NCI-H2107 (cell line): ENCODE measurements at places on chromosomes 6 and 20.

DNA sequence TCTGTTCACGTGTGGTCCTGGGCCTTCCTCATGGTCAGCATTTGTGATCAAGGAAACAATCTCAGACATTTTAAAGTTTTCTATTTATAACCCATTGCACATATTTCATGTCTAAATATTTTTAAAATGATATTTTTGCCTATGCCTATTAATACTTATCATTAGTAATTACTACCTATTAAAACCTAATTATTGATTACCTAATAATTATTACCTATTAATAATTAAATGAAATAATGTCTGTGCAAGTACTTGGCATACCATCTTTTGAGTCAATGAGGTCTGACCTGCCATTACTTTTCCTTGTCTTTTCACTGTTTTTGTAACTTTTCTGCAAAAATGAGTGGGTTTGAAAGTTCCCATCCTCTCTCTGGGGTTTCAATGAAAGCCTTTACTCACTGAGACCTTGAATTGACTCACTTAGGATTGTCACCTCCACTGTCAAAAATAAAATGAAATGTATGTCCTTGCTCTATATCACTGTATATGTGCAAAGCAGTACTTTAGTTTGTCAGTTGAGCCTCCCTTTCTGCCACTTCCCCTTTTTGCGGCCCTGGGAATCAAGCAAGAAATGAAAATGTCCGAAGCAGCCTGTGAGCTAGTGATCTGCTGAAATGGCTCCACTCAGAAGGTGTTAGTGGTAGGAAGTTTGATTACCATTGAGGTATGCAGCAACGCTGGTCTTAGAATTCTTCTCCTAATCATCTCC lies 87.8 kb downstream of the L3MBTL3 start:
- DNase-seq = no peak

DNA sequence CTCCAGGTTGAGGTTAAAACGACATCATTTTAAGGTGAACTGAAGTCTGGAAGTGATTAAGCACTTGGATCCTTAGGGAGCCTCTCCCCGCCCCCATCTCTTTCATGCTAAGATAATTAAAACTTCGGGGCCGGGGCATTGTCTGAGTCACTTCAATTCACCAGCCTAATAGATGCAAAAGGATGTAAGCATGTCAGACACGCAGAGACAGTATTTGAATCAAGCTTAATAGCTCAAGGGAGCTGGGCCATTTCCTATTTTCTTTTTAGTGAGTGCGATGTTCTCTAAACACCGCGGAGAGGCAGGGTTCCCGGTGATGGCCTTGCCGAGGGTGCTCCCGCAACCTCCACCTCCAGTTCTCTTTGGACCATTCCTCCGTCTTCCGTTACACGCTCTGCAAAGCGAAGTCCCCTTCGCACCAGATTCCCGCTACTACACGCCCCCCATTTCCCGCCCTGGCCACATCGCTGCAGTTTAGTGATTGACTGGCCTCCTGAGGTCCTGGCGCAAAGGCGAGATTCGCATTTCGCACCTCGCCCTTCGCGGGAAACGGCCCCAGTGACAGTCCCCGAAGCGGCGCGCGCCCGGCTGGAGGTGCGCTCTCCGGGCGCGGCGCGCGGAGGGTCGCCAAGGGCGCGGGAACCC lies 516 bp upstream of the IRF4 start:
- DNase-seq = no peak

GRCh38 chr20:19937651-19938420 lies 79.3 kb upstream of the NAA20 start:
- no peak for DNase-seq

DNA sequence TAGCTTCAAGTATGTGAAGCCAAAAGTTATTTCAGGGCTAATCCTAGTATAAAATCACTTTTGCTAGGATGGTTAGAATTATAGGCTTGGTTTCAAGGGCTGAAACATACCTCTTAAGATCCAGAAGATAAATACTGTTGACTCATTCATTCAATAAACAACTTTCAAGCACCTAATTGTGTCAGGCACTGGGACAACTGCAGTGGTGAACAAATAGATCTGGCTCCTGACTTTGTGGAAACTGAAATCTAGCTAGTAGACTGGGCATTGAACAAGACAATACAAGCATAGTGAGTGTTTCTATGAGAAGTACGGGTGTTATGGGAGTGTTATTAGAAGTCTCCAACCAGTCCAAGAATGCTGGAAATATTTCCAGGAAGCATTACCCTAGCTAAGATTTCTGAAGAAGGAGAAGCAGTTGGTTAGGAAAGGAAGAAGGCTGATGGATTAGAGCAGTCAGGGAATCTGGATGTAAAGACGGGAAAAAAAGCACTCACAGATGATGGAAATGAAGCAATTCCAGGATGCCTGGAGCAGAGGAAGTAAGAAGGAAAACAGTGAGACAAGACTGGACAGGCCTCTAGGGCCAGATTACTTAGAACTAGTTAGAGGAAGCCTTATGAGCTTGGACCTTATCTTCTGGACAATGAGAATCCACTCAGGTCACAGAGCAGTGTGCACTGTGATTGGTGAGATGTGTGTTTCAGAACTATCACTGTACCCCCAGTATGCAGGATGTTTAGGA lies 132.6 kb upstream of the RAB32 start:
- no peak for DNase-seq

DNA sequence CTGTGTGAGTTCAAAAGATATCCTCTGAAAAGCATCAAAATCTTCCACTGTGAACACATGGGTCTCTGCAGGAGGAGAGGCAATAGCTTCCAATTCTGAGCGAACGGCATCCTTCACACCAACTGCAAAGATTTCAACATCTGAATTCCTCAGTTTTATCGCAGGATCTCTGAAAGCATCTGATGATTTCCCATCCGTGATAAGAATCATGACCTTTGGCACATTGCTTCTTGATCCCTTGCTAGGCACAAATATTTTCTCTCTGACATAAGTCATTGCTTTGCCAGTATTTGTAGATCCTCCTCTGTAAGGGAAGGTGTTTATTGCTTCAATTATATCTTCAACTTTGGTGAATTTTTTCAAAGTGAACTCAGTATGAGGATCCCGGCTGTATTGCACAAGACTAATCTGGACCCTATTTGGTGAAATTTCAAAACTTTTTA lies 22.7 kb downstream of the COL12A1 start:
- DNase-seq = no peak

DNA sequence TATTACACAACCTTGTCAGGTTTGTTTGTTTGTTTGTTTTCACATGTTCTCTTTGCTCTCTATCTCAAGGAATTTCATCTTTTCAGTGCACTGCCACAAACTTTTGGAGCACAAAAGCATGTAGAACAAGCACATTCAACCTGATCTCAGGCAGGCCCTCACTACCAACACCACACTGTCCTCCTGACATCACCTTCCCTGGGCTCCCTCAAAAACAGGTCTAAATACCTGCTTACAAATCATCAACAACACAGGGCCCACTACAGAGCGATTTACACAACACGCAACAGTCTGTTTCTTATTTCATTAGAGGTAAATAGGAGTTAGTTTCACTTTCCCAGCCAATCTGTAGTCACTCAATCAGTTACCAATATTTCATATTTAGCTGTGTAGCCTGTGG lies 241.4 kb downstream of the EPHA7 start:
- no peak for DNase-seq

DNA sequence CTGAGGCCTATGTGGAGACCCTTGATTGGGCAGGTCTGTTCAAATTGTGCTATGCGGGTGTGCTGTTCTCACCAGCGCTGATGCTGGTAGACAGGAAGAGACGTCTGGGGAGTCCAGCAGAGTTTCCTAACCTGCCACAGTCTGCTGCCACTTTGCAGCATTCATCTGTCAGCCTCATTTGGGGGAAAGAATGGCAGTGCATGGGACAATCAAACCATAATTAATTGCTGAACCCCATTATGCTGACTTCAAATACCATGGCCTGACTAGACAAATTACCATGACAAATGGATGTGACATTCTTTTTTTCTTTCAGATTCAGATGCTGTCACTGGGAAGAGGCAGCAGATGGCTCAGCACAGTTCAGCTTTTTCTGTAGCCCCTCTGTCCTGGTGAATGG lies 171.4 kb upstream of the SYNDIG1 start:
- DNase-seq = no peak

DNA sequence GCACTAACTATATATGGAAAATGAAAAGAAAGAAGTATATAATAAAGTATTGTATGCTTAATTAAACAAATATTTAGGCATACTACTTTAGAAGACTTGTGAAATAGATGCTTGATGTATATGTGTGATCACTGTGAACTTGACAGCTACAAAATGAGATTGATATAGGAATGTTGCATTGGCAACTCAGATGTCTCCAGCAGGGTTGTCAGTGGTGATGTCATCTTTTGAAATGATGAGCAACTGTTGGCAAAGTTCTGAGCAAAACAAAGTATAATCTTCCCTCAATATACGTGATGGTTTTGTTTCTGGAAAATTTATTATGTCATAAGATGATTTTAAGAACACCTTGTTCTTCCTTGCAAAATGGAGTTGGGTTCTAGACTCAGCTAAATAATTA lies 133.8 kb downstream of the ARID1B start:
- no peak for DNase-seq

DNA sequence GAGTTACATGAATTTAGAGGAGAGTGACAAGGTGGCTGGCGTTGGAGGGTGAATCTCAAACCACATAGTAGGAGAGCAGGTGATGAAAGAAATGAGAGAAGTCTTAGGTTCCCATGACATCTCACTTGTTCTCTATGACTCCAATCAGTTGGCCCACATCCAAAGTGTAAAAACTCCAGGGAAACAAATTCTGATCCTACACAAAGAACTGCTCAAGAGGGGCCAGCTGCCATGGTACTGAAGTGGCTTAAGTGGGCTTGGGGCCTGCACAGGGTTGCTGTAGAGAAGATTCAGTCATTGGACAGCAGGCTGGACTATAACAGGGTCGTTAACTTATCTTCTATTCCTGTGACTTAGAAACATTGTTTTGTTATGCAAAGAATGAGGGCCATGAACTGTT lies 7.6 kb upstream of the ADGRF4 start:
- no peak for DNase-seq

DNA sequence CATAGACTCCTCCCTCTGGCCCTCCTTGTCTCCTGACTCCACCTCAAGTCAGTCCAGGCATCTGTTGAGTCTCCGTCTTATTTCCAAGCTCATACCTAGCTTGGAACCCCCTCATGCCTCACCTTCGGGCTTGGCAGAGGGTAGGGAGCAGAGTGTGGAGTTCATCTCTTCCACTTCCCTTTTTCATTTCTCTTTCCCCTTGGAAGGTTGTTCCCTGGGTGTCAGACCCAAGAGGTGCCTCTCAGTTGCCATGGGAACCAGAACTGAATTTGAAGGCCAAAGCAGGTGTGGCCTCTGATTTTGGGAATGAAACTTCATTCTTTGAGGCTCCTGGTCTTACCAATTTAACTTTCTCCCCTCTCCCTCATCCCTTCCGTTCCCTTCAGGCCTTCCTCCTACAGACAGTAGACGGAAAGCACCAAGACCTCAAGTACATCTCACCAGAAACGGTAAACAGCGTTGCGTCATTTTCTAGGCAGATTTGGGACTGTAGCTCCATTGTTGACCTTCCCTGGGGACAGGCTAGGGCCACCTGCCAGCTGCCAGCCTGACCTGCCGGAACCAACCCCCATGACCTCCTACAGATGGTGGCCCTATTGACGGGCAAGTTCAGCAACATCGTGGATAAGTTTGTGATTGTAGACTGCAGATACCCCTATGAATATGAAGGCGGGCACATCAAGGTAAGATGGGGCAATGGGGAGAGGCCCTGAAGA lies 6.6 kb downstream of the CDC25B start:
- DNase-seq = no peak

DNA sequence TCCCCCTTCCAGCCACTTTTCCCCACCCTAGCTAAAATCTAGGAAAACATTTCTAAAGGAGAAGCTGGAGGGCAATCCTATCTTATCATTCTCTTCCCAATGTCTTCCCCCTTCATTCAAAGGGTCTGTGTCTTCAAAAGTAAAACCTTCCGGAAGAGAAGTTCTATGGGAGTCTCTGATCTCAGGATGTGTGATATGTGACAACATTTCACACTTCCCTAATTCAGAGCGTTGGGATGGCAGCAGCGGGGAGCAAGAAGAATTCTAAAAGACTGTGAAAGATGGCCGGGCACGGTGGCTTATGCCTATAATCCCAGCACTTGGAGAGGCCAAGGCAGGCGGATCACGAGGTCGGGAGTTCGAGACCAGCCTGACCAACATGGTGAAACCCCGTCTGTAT lies 65.4 kb upstream of the AKIRIN2 start:
- DNase-seq = no peak

GRCh38 chr6:67411036-67411435 lies 1224.0 kb upstream of the ADGRB3 start:
- no peak for DNase-seq

GRCh38 chr6:13412639-13413465 lies 74.5 kb downstream of the GFOD1 start:
- DNase-seq = no peak

DNA sequence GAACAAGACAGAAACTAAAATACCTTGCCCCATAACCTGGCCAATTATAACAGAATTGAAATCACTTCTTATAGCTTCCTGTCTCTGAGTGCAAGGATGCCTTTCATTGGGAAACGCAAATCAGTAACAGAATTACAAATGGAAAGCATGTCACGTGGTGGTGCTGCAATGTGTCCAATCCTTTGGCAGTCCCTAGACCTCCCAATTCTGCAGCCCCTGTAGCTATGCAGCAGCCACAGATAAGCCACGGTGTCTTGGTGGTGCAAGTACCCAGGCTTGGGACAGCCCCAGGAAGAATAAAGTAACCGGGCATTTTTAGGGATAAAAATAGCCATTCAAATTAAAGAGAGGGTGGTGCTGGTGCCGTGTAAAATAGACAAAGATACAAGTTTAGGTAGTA lies 134.6 kb upstream of the CCN2 start:
- DNase-seq = no peak

GRCh38 chr6:164195278-164195941 lies 780.9 kb downstream of the QKI start:
- DNase-seq = no peak

GRCh38 chr6:160986851-160987250 lies 4.7 kb upstream of the MAP3K4 start:
- no peak for DNase-seq

GRCh38 chr6:79152269-79152737 lies 74.2 kb upstream of the PHIP start:
- DNase-seq = no peak

DNA sequence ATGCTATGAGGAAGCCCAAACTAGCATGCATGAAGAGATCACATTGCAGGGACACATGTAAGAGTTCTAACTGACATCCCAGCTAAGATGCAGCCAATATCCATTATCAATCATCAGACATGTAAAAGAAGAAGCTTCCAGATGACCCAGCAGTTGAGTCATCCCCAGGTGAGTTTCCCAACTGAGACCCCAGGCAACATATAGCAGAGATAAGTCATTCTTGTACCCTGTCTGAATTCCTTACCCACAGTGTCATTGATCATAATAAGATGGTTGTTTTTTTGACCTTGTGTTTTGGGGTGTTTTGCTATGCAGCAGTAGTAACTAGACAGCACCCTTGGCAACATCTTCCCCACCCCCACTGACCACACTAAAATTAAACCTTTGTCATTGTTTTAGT lies 18.9 kb downstream of the SIRPD start:
- DNase-seq = no peak

DNA sequence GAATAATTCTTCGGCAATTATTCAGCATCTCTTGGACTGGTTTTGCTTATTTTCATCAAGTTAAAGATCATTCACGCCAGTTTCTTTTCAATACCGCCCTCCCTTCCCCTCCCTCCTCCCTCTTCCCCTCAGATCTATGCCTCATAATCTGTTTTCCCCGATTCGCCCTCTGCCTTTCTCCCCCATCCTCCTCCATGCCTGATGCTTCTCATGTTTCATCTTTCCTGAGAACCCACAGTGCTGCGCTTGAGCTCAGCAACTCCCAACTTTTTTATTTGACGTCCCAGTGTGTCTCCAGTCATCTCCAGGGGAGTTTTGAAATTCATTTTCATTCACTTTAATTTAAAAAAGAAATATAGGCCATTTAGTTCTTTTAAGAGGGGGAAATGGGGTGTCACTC lies 142.7 kb downstream of the PTPRT start:
- DNase-seq = no peak
